Tongue (tissue), 3 donors: ENCODE measurements at places on chromosomes 3 and 15. TPM values are rescaled to one million over a fixed set of nuclear protein-coding genes. Genes with fewer than 3 reads are reported as not detected.
A peak's percentile ranks its signal among the peaks of the same experiment; 100 is the strongest.

DNA sequence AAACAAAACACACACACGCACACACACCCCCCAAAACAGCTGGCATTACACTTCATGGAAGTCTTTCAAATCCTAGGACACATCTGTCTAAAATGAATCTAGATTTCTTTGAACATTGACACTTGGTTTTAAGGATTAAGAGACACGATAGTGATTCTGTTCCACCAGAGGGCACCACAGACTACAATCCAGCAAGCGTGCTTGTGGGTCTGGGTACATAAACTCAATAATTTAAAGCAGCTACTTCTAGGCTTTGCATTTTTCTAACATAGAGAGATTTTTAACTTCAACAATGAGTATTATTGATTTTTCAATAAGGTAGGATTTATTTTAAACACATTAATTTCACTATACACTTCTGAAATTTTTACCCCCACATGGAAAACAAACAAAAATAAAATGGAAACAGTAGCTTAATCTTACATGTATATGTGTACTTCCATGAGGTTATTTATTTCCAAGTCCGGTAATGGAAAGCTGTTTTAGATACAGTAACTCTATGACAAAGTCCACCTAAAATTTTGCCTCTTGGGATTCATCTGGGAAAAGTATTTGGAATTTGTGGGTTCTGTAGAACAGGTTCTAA lies 564.0 kb upstream of the TGFBR2 start:
- peak; percentile 90 for DNase-seq

DNA sequence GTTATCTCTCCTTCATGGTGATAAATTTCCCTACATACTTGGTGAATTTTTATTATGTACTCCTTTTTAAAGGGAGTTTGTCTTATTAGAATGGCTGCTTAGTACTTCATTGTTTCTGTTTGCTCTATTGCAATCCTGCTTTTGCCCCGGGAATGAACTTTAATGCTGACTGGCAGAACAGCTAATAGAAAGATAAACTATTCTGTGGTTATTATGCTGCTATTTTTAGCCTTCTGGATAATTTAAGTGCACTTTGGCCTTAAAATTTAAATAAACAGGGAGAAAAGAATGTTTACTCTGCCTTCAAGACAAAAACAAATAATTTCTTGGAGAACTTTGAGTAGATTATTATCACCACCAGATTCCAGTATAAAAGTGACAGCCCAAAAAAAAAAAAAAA lies 413.8 kb upstream of the CCDC54 start:
- DNase-seq: no peak

- DNase-seq: no peak
Observed at GRCh38 chr15:45177285-45177684, 10.5 kb downstream of the SHF start.

The TRIM69 gene
- total RNA-seq: 36.8 TPM

The FOXB1 gene
- total RNA-seq: not detected

The CDCP1 gene
- 8.1 TPM for total RNA-seq

The ARPIN gene
- 23.2 TPM for total RNA-seq

The LINGO1 gene
- 2.9 TPM for total RNA-seq

DNA sequence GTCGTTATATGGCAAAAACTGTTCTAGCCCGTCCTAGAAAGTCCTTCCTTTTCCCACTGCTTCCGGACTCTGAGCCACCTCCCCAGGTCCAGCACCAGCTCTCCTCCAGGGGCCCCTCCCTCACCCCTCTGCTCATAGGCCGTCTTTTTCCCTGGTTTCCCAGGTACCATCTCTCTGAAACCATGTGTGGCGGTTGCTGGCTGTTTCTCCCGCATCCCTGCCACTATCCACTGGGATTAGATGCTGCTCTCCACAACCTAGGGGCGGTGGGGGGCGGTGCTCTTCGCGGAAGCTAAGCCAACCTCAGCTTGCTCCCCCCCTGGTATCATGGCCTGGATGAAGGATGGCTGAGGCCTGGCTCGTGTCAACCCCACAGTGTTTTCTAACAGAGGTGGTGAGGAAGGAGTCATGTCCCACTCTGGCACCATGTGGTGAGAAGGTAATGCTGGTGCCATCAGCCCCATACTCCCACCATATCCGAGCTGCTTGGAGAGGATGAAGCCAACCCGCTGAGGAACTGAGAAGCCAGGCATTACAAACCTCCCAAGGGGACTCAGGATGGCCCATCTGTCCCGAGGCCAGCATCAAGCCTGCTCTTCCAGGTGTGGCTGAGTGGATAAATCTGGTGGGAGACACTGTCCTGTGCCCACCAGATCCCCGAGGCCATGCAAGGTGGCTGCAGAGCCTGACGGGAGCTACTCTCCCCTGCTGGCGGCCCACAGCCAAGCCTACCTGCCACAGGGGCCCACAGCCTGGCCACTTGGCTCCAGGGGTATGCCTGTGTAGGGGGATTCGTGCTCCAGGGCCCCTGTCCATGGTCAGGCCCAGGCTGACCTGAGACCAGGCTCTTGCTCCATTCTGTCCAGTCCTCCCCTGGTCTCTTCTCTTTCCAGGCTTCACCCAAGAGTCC lies 27.9 kb upstream of the SLC41A3 start:
- no peak for DNase-seq

DNA sequence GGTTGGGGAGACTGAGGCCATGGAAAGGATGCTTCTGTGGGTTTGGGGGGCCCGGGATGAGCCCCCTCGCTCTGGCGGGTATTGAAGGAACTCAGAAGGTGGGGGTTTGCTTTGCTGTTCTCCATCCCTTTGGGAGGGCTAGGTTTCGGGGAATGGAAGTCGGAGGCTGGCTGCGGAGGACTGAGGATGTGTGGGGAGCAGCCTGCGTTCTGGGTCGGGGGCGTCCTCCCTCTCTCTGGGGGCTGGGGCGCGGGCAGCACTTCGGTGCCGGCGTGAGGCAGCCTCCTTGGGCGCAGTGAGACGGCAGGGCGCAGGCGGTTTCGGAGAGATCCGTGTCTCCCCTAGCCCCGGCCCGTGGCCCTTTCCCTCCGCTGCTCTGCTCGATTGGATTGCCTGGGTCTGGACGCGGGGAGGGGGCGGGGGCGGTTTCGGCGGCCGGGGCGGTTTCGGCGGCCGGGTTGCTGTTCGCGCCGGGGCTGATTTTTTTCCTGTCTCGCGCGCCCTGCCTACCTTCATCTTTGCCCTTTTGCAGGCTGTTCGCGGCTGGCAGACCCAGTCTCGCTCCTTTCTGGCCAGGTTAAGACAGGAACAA lies 1.4 kb downstream of the PTPRG start:
- peak; percentile 66 for DNase-seq

- no peak for DNase-seq
Observed at GRCh38 chr3:30510596-30510995, 95.8 kb upstream of the TGFBR2 start.

The SEMA3F gene
- 43.3 TPM for total RNA-seq

DNA sequence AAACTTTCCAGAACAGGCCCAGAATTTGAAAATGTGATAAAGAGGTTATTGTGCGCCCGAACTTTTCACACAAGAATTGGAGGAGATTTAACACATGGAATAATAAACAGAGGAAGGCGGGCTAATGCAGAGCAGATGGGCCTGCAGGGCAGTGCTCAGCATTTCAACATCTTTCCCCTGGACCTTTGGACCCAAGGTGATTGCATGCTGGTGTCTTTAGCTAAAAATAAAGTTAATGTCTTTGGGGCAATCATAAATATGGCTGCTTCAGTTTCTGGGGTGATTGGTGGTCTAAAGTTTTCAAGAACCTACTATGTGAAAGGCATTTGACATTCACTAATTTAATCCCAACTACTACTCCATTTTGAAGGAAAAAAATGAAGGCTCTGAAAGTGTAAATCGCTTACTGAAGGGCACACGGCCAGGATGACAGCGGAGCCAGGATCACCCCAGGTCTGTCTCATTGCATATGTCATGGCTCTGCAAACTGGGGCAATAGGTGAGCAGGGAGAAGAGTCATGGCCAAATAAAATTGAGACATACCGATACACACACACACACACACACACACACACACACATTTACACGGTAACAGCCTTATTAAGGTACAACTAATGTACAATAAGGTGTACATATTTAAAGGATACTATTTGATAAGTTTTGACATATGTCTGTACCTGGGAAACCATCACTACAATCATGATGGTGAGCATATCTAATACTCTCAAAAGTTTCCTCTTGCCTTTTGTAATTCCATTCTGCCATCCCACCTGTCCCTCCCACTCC lies 243.1 kb upstream of the LRRFIP2 start:
- DNase-seq: no peak

DNA sequence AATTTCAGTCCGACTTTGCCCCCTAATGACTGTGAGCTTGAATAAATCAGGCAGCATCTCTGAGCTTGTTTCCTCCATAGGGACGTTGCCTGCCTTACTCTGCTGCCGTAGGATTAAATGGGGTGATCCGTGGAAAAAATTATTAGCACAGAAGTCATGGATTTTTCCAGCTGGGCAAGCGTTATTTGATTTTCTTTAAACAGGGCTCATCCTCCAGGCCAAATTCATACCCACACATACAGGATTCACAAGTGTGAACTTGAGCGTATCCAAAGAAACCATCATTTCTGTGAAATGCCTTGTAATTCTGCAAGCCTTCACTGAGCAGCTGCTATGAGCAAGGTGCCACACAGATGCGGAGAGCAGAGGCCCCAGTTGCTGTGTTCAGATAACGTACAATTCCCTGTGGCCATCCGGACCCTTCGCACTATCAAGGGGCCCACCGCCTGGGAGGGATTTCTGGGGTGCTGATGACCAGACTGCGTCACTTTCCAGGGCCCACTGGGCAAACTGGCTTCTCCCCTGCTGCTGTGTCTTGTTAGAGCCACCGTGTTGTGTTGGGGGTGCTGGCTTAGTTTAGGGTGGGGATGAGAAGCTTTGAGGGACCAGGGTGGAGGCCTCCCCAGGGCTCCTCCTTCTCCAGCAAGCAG lies 61.4 kb downstream of the MGLL start:
- no peak for DNase-seq

GRCh38 chr3:52038227-52038626 lies 18.1 kb downstream of the DUSP7 start:
- no peak for DNase-seq

- peak; percentile 59 for DNase-seq
Observed at GRCh38 chr3:128878556-128879124, 780 bp upstream of the ACAD9 start.

The GRAMD1C gene
- total RNA-seq: 7.3 TPM

DNA sequence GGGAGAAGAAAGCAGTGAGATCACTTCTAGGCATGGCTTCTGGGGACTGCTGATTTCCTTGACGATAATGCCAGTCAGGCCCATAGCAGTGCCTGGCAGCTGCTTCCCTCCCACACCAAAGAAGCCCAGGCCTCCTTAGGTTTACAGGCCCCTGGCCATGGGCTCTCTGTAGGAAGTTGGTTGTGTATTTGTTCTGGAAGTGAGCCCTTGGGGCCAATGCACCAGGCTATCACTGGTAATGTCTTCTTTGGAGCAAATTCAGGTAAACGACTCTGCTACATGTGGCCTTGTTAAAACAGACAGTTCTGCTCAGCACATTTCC lies 89.3 kb downstream of the CCNL1 start:
- DNase-seq: no peak

The SAMD7 gene
- not detected for total RNA-seq

The ACOX2 gene
- 12.6 TPM for total RNA-seq

DNA sequence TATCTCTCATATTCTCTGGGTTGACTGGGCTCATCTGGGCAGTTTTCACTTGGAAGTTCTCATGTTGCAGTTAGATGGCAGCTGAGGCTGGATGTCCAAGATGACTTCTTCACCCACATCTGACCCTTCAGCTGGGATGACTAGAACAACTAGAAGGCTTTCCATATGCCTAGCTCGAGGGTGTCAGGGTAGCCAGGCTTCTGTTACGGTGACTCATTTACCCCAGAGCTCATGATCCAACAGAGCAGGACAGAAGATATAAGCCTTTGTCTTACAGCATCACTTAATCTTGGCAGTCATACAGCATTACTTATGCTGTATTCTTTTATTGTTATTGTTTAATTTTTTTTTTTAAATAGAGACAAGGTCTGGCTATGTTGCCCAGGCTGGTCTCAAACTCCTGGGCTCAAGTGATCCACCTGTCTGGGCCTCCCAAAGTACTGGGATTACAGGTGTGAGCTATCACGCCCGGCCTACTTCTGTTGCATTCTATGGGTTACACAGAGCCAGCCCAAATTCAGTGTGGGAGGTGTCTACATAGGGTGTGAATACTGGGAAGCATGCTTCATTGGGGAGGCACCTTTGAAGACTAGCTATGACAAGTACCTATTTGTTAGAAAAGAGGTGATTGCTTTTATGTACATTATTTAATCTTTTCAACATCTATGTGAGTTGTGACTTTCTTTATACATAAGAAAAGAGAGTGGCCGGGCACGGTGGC lies 10.7 kb downstream of the HMCES start:
- DNase-seq: no peak

DNA sequence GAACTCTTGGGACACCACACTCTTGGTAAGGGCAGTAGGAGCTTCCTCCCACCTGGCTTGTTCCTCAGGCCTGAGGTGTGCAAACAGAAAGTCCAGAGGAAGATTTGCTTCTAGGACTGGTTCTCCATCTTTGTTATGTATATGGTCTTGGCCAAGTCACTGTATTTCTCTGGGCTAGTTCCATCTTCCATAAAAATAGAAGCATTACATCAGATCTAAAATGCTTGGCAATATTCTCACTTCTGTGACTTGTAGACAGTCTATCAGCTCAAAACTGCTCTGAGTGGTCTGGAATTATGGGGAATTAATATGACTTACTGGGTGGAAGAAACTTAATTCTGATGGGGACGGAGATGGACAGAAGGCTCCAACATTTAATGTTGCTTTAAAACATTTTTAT lies 55.2 kb downstream of the TMEM108 start:
- no peak for DNase-seq

- no peak for DNase-seq
Observed at GRCh38 chr3:72009851-72010443, 225.0 kb upstream of the PROK2 start.

The C3orf22 gene
- not detected for total RNA-seq

DNA sequence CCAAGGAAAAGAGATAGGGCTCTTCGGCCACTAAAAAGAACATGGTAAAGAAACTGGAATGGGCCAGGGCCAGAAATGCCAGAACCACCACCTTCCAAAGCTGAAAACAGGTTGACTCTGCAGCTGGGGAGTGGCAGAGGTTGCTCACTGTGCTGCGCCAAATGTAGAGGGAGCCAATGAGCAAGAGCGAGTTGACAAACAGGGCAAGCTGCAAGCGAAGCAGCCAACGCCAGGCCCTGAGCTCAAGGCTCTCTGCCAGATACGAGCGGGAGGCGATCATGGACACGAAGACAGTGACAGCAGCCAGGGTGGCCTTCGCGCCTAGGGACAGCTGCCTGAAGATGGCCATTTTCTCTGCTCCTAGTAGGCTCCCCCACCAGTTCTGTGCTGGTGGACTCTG lies 3.1 kb downstream of the GLB1 start:
- DNase-seq: no peak

- no peak for DNase-seq
Observed at GRCh38 chr15:71449363-71449762, 334.1 kb downstream of the THSD4 start.

The PATL2 gene
- total RNA-seq: 0.51 TPM

The SLC28A1 gene
- not detected for total RNA-seq

DNA sequence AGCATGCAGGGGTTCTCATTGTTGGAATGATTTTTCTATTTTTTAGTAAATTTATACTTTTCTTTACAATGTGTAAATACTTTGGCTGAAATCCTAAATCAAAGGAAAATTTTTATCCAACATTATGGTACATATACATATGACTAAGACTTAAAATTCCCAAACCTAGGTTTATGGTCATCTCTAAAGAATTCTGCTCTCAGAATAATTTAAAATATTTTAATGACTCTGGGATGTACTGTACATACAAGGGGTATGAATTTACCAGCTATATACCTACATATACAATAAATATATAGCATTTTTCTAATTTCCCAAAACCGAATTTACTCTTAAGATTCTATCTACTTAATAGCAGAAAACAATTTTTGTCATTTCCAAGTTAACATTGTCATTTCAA lies 137.9 kb upstream of the POU1F1 start:
- DNase-seq: no peak

- DNase-seq: no peak
Observed at GRCh38 chr3:194446172-194446571, 40.6 kb downstream of the ATP13A3 start.
